ENCODE measurements at places on chromosomes 2 and 18.

DNA sequence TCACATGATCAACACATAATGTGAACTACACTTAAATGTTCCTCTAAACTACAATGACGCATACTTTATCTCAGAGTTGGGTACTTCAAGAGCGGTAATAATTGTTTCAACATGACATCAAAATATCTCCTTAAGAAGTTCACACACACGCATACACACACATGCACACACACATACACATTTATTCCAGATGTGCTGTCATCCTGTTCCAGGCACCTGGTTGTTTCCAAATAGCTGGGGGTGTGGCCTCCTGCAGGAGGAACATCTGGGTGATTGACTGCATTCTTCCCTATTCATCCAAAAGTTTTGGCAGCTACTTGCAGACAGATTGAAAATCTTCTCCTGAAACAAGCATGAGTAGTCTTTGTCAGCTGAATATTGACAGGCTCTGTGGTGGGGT is 37.9 kb upstream of the PIK3C3 start:
- DNase-seq = no peak

DNA sequence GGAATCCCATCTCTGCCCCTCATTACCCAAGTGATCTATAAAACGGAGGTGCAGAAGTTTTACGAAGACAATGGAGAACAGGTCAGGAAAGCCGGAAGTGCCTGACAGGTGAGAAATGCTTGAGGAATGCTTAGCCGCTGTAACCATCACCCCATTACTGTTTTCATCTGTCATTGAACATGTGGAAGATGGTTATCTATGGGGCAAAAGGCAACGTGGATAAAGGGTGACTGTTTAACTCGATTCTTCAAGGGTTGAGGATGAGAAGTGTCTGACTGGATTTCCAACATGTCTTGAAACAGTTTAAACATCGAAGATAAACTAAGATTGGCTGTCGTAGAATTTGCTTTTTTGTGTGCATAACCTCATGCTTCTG is 17.3 kb downstream of the HK2 start:
- no peak for DNase-seq

DNA sequence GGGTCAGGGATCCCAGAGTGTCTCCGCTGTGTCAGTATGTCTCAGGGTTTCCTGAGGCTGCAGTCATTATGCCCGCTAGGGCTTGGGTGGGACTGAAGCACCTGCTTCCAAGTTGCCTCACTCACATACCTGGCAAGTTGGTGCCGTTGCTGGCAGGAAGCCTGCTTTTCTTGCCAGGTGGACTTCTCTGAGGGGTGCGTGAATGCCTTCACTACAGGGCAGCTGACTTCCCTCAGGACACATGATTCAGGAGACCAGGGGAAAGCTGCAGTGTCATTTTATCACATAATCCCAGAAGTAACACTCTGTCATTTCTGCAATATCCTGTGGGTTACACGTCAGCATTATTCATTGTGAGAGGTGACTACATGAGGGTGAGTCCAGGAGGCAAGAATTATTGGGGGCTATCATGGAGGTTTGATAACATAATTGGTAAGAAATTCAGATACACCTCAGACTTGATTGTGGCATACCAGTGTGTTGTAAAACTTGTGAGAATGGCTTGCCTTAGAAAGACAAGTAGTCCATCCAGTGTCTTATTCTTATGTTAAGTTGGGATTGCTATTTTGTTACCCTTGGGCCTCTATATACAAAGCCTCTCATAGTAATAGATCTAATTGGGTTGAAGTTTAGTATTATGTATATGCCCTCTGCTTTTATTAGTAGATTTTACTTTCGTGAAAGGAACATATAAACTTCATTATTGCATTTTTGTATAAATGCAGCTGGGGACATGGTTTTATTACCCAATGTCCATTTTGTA is 44.1 kb downstream of the NEDD4L start:
- DNase-seq = no peak

GRCh38 chr2:98078701-98079100 is 8.3 kb upstream of the VWA3B start:
- DNase-seq = no peak

DNA sequence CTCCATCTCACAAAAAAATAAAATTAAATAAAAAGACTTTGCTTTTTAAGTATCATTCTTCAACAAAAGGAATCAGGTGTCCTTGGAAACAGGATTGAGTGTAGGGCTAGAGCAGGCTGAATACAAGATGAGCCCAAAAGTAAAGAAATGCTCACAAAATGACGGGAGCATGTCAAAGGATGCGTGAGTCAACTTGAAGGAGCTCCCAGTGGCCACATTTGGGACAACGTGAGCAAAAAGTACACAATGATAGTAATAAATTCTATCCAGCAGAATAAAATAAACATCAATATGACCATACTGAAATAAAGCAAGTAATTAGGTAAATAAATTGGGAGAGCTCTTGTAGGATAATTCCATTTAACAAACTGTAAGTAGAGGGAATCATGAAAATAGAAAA is 220.7 kb downstream of the PHLPP1 start:
- no peak for DNase-seq

DNA sequence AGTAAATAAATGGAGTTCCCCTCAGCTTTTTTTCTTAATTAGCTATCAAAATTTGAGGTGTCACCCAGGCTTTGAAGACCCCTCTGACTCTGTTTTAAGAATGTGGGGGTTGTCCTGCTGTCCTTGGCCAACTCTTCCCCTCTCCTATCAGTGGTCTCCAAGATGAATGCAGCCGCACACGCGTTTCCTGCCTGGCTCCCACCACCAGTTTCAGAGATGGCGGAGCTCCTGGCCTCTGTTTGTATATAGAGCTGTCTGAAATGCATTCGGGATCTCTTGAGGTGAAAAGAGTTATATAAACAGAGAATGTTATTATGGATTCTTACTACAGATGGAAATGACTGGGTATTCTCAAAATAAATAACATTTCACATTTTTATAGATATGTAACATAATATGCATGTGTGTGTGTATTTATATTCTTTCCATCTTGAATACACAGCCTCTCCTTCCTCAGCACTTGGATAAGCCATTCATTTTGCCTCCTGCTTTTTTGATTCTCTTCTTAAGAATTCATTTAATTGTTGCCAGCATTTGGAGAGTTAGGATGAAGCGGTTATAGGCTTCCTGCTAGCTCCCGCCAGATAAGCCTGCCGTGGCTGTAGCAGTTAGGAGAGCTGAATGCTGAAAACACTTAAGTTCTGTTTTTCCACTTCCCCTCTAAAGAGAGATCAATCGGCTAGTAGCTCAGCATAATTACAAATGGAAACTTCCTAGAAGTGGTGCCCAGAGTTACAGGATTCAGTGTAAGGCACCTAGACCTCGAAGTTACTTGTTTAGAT is 659.3 kb upstream of the FANCL start:
- no peak for DNase-seq

DNA sequence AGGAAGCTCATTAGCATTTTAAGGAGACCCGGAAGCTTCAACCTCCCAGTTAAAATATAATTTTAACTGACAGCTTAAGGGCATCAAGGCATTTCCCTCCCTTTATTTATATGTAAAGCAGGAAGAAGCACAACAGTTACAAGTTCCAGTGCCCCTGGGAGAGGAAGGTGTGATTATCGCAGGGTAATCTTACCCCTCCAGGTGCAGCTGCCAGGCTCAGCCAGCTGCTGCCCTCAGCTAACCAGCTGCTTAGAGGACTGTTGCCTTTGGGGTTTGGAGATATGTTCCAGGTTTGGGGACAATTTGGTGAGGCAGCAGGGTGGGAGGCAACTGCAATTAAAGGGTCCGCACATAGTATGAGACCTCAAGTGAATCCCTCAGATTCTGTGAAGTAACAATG is 55.3 kb upstream of the SETBP1 start:
- no peak for DNase-seq

- no peak for DNase-seq
Observed at GRCh38 chr18:75227535-75228296, 17.1 kb downstream of the TSHZ1 start.

DNA sequence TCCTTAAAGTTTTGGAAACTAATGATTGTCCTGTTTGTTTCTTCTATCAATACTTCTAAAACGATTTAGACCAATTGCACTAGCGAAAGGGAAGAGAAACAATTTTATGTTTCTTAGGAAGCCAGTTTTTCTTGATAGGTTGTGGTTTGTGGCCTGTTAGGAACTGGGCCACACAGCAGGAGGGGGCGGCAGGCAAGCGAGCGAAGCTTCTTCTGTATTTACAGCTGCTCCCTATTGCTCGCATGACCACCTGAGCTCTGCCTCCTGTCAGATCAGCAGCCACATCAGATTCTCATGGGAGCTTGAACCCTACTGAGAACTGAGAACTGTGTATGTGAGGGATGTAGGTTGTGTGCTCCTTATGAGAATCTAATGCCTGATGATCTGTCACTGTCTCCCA is 201.5 kb upstream of the PXDN start:
- no peak for DNase-seq
